HT1080 (cell line): ENCODE measurements at places on chromosomes 1 and 21.

DNA sequence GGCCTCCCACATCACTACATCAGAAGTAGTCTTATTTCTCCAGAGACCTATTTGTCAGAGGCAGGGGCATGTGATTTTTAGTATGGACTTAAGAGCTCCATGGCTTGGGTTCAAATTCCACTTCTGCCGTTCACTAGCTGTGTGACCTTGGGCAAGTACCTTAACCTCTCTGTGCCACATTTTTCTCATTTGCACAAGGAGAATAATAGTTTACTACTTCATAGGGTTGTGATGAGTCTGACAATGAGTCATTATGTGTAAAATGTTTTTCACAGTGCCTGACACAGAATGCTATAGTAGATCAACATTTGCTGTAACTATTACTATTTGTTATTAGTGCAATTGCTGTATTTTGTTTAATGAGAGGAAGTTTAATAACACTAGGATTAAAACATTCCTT is 200.6 kb downstream of the PRDM2 start:
- no peak for DNase-seq

DNA sequence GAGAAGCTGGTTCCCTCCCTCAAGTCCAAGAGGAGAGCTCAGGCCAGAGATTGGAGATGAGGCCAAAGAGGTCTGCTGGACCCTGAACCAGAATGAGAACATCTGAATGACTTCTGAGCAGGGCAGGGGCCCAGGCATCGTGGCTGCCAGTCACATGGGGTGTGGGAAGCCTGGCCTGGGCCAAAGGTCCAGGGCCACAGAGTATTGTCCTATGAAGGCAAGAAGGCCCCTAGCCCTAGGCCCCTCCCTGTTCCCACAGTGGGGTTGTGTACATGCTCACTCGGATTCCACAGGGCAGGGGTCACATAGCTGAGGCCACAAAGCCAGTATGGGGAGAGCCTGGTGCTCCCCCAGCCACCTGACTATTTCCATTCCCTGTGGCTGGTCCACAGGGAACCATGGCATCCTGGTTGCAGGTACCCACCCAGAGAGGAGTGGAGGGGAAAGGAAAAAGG is 18.5 kb upstream of the SLC1A7 start:
- no peak for DNase-seq

DNA sequence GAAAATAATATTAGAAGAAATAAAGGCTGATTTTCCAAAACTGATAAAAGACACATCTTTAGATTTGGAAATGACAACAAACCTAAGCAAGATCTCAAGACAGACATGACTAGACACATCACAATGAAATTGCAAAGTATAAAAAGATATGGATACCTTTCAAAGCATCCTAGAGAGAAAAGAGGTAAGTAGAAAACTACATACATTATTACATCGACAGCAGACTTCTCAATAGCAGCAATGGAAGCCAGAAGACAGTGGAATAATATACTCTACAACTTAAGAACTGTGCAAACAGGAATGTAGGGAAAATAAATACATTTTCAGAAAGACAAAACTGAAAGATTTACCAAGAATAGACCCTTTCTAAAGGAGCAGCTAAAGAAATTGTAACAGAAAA is 50.2 kb downstream of the DENND1B start:
- DNase-seq, result no peak

DNA sequence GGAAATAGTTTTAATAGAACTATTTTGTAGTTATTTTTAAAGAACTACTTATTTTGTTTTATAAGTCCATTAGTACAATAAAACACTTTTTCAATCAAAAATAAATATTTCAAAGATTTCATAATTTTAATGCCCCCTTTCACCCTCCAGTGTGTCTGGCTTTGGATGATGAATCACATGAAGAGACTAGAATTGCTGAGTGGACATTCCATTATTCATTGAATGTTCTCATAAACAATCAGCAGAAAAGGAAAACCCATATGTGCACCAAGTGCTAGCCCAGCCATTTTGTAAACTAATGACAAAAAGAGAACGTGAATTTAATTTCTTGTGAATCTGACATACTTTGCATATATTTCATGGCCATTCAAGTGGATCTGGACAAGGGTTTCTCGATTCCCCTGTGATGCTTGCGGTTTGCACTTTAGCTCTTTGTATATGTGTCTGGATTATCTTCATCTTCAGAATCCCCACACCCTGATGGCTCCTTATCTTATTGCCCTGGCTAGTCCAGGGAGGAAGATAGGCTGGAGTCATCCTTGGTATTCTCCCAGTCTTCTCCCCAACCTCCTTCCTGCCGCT is 20.7 kb upstream of the CHIA start:
- no peak for DNase-seq

DNA sequence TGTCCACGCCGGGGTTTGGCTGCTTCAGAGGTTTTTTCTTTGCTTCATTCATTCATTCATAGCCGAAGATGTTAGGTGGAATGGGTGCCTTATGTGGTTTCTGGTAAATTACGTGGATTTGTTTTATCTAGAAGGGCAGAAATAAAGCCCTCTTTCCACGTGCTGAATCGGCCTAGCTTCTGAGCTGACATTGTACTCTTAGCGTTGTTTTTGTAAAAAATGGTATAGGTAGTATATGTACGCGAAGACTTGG is 1.5 kb downstream of the GALNT2 start:
- no peak for DNase-seq

- no peak for DNase-seq
Observed at GRCh38 chr1:3026581-3027391, 5.5 kb downstream of the ACTRT2 start.

DNA sequence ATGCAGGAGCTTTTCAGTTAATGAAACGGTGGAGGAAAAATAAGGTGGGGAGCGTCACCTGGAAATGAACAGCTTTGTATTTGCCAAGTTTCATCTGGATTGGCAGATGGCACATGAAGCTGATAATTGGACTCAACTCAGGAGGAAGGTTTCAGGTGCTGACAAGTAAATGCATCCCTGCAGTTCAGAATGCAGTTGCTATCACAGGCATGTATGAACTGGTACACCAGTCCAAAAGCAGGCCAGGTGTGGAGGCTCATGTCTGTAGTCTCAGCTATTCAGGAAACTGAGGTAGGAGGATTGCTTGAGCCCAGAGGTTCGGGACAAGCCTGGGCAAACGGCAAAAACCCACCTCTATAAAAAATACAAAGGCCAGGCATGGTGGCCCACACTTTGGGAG is 15.5 kb downstream of the DEGS1 start:
- no peak for DNase-seq

GRCh38 chr21:43020771-43021170 is 46.4 kb downstream of the PKNOX1 start:
- DNase-seq, result no peak

GRCh38 chr1:55823541-55824250 is 608.5 kb upstream of the USP24 start:
- DNase-seq, result no peak

GRCh38 chr1:116763116-116763786 is 9.0 kb downstream of the CD2 start:
- DNase-seq, result no peak

DNA sequence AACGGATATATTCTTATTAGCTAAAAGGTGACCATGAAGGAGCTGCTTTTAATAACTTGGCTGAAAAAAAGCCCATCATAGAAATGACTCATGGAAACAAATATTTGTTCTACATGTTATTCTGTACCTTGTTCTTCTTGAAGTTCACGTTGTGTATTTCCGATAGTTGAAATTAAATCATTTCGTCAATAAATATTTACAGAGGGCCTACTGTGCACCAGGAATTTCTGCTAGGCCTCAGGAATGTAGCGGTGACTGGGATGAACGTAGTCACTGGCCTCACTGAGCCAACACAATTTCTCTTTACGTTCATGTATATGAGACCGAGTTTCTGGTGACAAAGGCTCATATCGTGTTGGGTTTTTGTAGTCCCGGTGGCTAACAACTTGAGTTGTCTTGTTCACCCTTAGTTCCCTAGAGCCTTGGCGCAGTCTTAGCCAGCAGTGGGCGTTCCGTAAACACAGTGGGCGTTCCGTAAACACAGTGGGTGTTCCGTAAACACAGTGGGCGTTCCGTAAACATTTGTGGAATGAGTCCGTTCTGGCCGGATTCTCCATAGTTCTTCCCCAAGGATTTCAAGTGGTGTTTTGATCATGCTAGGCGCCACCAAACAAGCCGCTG is 53.2 kb upstream of the VAMP3 start:
- DNase-seq, result no peak

DNA sequence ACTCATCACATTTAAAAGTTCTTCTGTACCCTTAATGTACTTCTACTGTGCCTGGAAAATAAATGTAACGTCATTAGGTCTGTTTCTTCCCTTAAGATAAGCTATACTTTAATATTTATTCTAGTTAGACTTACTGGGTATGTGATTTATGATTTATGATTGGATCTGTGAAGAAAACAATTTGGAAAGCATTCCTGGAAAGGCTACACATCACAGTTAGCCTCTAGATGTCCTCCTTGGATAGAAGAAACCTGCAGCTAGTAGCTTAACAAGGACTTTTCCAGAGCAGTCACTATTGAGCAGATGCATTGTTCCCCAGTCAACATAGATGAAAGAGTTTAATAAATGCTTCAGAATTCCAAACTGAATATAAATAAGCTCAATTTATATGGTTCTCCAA is 22.2 kb upstream of the ABL2 start:
- DNase-seq, result peak; percentile 21

GRCh38 chr1:152170287-152170905 is 11.4 kb upstream of the RPTN start:
- DNase-seq, result no peak

- no peak for DNase-seq
Observed at GRCh38 chr1:89582571-89582970, 50.3 kb upstream of the LRRC8C start.

- peak; percentile 94 for DNase-seq
Observed at GRCh38 chr1:176517484-176517883, 54.5 kb downstream of the PAPPA2 start.

DNA sequence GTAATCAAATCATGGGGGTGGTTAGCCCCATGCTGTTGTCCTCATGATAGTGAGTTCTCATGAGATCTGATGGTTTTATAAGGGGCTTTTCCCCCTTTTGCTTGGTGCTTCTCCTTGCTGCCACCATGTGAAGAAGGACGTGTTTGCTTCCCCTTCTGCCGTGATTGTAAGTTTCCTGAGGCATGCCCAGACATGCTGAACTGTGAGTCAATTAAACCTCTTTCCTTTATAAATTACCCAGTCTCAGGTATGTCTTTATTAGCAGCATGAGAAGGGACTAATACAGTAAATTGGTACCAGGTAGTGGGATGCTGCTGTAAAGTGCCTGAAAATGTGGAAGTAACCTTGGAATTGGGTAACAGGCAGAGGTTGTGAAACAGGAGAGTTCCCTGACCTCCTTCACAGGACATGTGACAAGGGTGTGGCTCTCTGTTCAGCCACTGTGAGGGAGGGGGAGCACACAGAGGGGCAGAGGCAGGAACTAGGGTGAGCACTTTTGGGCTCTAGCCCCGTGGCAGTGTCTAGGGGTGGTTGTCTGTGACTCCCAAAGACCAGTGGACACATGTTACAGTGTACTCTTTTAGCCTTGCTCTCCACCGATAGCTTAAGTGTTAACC is 105.3 kb downstream of the BACH1 start:
- DNase-seq, result peak; percentile 4

DNA sequence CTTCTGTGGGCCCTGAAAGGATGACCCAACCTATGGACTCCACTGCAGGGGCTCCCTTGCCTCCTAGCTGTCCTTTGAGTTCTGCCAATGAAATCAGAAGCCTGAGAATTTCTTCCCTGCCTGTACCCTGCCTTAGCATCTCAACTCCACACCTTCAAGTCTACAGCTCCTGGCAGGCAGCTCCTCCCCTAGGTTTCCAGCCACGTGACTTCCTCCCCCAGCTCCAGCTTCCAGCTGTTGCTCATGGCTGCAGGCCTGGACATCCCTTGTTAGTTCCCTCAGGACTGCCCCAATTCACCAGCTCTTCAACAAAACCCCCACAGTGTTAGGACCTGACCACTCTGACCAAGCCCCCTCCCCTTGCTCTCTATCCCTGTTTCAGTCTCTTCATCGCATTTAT is 2.4 kb downstream of the RCAN1 start:
- no peak for DNase-seq

- peak; percentile 74 for DNase-seq
Observed at GRCh38 chr1:22447621-22448111, 4.0 kb upstream of the ZBTB40 start.

GRCh38 chr21:41857771-41858300 is 21.3 kb downstream of the PRDM15 start:
- no peak for DNase-seq

- DNase-seq, result no peak
Observed at GRCh38 chr21:41228492-41228891, 60.5 kb downstream of the BACE2 start.

- no peak for DNase-seq
Observed at GRCh38 chr1:9680828-9681227, 29.3 kb downstream of the PIK3CD start.

DNA sequence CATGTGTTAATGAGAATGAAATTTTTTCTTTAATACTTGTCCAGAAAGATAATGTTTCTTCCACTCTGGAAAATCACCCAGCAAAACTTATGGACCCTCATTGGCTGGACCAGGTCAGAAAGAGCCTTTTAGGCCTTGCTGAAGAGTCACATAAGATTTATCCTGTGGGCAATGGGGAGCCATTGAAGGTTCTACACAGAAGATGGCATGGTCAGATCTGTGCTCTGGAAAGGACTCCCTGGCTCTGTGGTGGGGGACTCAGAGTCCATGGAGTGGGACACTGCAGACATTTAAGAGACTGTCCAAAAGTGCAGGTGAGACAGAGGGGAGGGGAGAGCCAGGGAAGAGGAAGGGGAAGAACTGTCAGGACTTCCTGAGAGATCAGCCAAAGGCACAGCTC is 66.4 kb downstream of the DHRS3 start:
- no peak for DNase-seq

- DNase-seq, result no peak
Observed at GRCh38 chr1:2541619-2542245, 11.7 kb upstream of the HES5 start.

- DNase-seq, result peak; percentile 32
Observed at GRCh38 chr1:177928194-177928593, 41.7 kb downstream of the SEC16B start.

GRCh38 chr1:54276617-54277450 is 76.9 kb downstream of the MRPL37 start:
- no peak for DNase-seq

GRCh38 chr1:30194741-30195423 is 528.5 kb downstream of the MATN1 start:
- no peak for DNase-seq

DNA sequence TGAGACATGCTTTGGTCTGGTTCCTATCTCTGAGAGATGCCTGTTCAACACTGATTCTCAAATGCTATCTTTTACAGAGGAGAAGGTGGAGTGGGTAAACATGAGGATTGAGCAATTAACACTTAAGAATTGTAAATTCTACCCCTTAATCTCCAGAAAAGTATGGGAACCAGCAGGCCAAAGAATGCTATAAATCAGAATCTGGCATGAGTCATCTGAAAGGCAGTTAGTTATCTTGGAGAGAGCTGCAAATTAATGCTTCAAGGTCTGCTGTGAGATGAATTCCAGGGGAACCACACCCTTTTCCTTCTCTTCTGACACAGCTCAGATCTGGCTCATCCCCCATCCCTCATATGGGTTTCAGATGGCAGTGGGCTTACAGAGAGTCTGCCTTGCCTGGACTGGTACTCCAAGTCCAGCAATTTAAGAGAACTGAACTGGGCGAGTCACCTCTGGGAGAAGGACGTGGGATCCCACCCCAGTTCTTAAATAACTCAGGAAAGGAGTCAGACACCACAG is 5.2 kb downstream of the S100A10 start:
- peak; percentile 97 for DNase-seq
